ENCODE measurements at places on chromosomes 12 and 14. TPM values are rescaled to one million over a fixed set of nuclear protein-coding genes. Genes with fewer than 3 reads are reported as not detected.

The PTPRQ gene
- polyA plus RNA-seq = 4.5 TPM

The INSM2 gene
- polyA plus RNA-seq = not detected

The ADAM21 gene
- 0.90 TPM for polyA plus RNA-seq

The PHLDA1 gene
- 40.3 TPM for polyA plus RNA-seq

The ADCK1 gene
- 5.5 TPM for polyA plus RNA-seq

The GALNT8 gene
- polyA plus RNA-seq = 0.95 TPM

The ADAM20 gene
- polyA plus RNA-seq = 0.16 TPM

The VEZT gene
- polyA plus RNA-seq = 86.2 TPM

The RAB3IP gene
- polyA plus RNA-seq = 54.3 TPM

The RNASE8 gene
- not detected for polyA plus RNA-seq

The FGF6 gene
- polyA plus RNA-seq = not detected

The TOGARAM1 gene
- 33.6 TPM for polyA plus RNA-seq

The TRPV4 gene
- 3.4 TPM for polyA plus RNA-seq

The HHIPL1 gene
- 2.2 TPM for polyA plus RNA-seq
